Activated CD4-positive, alpha-beta T cell treated with anti-CD3 and anti-CD28 coated beads, Interleukin-2, amount 10 ng/mL, durations not matched to agents 24 days and 14 days (primary cell): ENCODE measurements at places on chromosomes 6 and 20.
A peak's percentile ranks its signal among the peaks of the same experiment; 100 is the strongest.

- peaks cover 20% of the 10 kb centered on the region for H3K27me3 ChIP-seq
- H3K4me3 ChIP-seq: no peak overlapping the region
- H3K4me1 ChIP-seq: no peaks in the 10 kb centered on the region
- H3K27ac ChIP-seq: no peak overlapping the region
- DNase-seq: no peak
Observed at GRCh38 chr20:19207541-19207940, 4.9 kb upstream of the SLC24A3 start.

- no peak for DNase-seq
- H3K27me3 ChIP-seq: no peaks in the 10 kb centered on the region
- peaks cover 37% of the 10 kb centered on the region for H3K36me3 ChIP-seq
- no peak overlapping the region for H3K4me3 ChIP-seq
Observed at GRCh38 chr6:144834426-144835038, 549.4 kb downstream of the UTRN start.

- DNase-seq: peak; percentile 93
- H3K27ac ChIP-seq: no peak overlapping the region
- peaks cover 23% of the 10 kb centered on the region for H3K27me3 ChIP-seq
- H3K4me3 ChIP-seq: no peak overlapping the region
Observed at GRCh38 chr6:148947621-148948444, 201.0 kb downstream of the UST start.

DNA sequence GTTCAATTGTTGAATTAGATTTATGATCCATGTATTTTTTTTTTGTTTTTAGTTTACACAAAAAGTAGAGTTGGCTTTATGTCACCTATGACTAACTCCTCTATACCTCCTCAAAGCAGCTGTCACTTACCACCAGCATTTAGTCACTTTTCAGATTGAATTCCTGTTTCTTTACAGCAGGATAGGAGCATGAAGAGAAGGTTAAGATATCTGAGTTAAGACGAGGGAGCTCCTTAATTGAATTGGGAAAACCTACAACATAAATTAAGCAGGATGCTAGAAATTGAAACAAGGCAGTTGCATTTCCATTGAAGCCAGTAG, 237.2 kb downstream of the FARS2 start:
- H3K4me3 ChIP-seq: no peak overlapping the region
- DNase-seq: no peak
- peak overlapping the region; percentile 36 for H3K27ac ChIP-seq

DNA sequence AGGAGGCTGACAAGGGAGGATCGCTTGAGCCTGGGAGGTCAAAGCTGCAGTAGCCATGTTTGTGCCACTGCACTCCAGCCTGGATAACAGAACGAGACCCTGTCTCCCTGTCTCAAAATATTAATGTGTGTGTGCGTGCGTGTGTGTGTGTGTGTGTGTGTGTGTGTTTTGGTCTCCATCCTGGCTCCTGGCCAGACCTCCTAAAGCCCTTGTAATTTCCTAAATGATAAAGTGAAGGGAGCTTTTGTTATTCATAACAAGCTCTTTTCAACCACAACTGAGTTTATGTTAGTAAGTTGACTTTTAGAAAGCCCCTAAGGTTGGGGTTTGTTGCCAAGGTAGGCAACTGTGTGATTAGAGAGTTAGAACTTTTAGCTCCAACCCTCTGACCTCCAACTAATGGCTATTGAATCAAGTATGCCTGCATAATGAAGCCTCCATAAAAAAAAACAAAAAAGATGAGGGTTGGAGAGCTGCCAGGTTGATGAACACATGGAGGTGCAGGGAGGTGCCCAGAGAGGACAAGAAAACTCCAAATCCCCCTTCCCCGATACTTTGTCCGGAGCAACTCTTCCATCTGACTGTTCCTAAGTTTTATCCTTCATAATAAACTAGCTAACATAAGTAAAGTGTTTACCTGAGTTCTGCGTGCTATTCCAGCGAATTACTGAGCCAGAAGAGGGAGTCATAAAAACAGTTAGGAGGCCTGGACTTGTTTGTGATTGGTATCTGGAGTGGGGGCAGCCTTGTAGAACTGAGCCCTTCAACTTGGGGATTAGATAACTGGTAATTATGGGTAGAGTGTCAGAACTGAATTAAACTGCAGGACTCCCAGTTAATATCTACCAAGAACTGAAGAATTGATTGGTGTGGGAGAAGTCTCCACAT, 5.3 kb upstream of the AIF1 start:
- H3K4me3 ChIP-seq: no peak overlapping the region
- no peaks in the 10 kb centered on the region for H3K36me3 ChIP-seq
- H3K27ac ChIP-seq: no peak overlapping the region
- peaks cover 6% of the 10 kb centered on the region for H3K4me1 ChIP-seq
- H3K27me3 ChIP-seq: no peaks in the 10 kb centered on the region

DNA sequence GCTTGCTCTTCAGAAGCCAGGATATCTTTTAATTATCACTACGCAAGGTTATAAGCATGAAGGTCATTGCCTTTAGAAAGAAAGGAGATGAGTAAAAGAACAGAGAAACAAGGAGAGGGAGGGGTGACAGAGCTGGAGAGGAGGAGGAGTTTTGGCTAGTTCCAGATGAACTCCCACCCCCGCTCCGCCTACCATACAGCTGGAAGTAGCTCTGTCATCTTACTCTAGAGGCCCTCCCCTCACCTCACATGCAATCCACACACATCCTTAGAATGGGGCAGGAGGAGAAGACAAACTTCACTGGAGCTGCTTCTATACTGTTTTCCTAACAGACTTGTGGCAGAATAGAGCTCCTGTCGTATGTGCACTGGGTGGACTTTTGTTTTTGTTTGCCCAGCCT, 144.7 kb downstream of the SCML4 start:
- H3K4me3 ChIP-seq: no peak overlapping the region
- no peak overlapping the region for H3K27ac ChIP-seq
- H3K4me1 ChIP-seq: peaks cover 11% of the 10 kb centered on the region
- no peaks in the 10 kb centered on the region for H3K36me3 ChIP-seq
- H3K27me3 ChIP-seq: peaks cover 16% of the 10 kb centered on the region
